Naive thymus-derived CD8-positive, alpha-beta T cell (primary cell): ENCODE measurements at places on chromosomes 1 and 21.

- no peak for DNase-seq
Measured at GRCh38 chr1:42034426-42034825, 115.7 kb upstream of the HIVEP3 start.

- no peak for DNase-seq
Measured at GRCh38 chr1:171833091-171833825, 8.0 kb upstream of the DNM3 start.

- DNase-seq: no peak
Measured at GRCh38 chr1:201760516-201760915, 68.4 kb upstream of the IPO9 start.

DNA sequence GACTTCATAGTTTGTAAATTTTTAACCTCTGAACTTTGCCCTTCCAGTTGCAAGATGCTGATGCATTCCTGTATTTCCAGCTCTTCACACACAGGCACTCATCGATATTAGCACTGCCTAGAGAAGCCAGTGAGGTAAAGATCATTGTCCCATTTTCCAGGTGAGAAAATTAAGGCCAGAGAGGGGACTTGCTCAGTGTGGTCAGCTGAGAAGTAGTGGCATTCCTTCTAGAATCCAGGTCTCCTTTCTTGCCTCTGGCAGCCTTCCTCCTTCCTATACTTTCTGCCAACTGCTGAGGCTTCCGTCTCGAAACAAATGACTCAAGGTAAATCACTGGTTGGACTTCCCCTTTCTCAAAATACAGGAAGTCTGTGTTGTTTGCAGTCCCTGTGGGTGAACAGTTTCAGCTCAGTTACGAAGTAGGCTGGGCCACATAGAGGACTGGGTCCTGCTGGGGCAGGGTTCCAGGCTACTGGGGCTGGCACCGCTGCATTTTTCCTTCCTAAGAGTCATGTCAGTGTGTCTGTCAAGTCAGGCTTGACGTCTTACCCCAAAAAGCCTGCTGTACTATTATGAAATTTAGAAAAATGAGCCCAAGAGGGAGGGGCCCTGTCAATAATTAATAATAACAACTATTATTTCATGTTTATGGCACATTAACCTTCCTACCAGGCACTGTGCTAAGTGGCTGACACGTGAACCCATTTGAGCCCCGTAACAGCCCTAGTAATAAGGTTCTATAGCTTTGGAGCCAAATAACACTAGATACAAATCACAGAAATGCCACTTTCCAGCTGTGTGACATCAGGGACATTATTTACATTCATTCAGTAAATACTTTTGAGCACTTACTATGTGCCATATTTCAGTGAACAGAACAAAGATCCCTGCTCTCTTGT is 16.6 kb upstream of the RNF19B start:
- peak; percentile 27 for DNase-seq

DNA sequence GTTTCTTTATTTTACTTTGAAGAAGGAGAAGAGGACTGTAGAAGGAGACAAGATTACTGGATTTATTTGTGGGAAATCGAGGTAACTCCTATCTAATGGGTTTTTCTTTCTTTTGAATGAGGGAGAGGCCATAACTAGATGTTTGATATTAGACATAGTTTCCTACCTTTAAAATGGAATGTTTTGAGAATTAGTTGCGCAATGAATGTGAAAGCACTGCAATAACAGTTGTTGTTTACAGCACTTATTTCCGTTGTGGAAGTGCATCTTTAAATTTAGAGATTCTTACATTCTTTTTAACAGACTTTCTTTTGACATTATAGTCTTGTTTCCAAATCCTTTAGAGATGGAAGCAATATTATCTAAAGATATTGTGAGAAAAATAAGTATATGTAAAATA is 229.0 kb downstream of the SRGAP2C start:
- DNase-seq: no peak

- DNase-seq: no peak
Measured at GRCh38 chr1:100719490-100719889, at the start of gene VCAM1. TSS of gene VCAM1 (plus strand) at chr1:100719742. CDS start at chr1:100719861, 119 bp downstream.

GRCh38 chr1:38121231-38121680 is 74.7 kb upstream of the POU3F1 start:
- DNase-seq: no peak

- DNase-seq: no peak
Measured at GRCh38 chr1:246080031-246080430, 427.0 kb downstream of the SMYD3 start.

DNA sequence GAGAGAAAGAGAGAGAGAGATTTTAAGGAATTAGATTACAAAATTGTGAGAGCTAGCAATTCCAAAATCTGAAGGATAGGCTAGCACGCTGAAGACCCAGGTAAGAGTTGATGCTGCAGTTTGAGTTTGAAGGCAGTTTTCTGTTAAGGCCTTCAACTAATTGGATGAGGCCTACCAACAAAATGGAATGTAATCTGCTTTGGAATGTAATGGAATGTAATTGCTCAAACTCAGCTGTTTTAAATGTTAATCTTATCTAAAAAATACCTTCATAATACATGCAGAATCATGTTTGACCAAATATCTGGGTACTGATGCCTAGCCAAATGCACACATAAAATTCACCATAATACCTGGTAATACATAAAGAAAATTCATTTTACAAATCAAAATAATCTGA is 976.1 kb downstream of the LTN1 start:
- no peak for DNase-seq

GRCh38 chr21:15953551-15954116 is 223.9 kb downstream of the USP25 start:
- no peak for DNase-seq

DNA sequence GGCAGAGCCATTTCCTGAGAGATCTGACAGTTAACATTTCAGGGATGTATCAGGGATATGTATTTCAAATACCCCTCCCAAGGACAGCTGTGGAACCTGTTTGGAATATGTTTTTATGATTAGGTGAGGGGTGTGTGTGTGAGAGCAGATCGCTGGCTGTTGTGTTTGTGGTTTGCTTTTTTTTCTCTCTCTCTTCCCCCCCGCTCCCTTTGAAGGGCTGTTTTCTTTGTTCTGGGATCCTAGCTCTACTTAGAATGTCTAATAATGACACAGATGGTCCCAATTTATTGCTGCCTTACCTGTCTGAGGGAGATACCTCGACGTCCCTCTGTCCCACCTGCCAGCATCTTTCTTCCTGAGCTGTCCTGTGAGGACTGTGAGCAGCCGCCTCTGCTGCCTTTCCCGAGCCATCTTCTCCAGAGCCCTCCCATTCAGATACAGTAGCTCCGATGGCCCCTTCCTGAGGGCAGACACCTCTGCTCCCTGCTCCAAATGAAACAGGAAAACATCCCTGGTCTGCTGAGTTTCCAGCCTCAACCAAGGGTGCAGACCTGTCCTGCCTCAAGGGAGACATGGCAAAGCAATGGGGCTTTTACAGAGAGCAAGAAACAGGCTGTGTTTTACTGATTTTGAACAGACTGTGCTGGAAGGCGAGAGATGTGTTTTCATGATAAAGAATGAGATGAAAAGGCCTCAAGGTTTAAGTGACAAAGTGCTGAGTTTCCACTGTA is 138.0 kb upstream of the TNR start:
- no peak for DNase-seq

- peak; percentile 20 for DNase-seq
Measured at GRCh38 chr21:31343680-31344480, at the start of gene TIAM1. TSS of gene TIAM1 (minus strand) at chr21:31344261. CDS start at chr21:31266972, 77,289 bp downstream.
